ENCODE measurements at places on chromosomes 2 and 18. TPM values are rescaled to one million over a fixed set of nuclear protein-coding genes. Genes with fewer than 3 reads are reported as not detected.

DNA sequence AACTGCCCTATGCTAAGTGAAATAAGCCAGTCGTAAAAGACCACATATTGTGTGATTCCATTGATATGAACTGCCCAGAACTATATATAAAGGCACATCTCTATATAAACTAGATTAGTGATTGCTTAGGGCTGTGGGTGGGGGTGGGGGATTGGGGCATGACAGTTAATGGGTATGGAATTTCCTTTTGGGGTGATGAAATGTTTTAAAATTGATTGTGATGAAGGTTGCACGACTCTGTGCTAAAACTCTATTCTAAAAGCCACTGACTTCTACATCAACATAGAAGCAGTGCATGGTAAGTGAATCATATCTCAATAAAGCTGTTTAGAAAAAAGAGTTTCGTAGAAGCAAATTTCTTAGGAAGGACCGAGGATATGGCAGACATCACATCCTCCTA is 53.0 kb downstream of the CDCA7 start:
- no peaks in the 10 kb centered on the region for H3K36me3 ChIP-seq
- H3K4me1 ChIP-seq = no peaks in the 10 kb centered on the region
- H3K27me3 ChIP-seq = peaks cover 38% of the 10 kb centered on the region
- H3K27ac ChIP-seq = no peak overlapping the region
- no peak overlapping the region for H3K4me3 ChIP-seq

- DNase-seq = no peak
- H3K36me3 ChIP-seq = no peaks in the 10 kb centered on the region
- no peak overlapping the region for H3K27ac ChIP-seq
- no peaks in the 10 kb centered on the region for H3K4me1 ChIP-seq
- H3K4me3 ChIP-seq = no peak overlapping the region
- H3K27me3 ChIP-seq = peaks cover 12% of the 10 kb centered on the region
These were observed 314.0 kb upstream of the REV1 start for GRCh38 chr2:99803846-99804245.

DNA sequence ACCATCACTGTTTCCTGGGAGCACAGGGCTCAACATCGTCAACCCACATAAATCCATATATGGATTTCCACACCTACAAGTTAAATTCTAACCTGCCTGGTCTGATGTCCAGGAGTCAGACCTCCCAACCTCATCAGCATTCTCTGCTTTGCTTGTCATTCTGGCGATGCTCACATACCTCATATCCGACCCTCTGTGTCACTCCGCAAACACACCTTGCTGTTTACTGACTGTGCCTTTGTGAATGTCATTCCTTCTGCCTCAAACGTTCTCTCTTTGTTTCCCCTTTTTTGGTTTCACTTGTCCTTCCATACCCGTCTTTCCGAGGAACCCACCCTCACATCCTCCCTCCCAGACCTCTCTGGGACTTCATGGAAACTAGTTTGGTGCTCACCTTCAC is 187.1 kb downstream of the ACTR3 start:
- H3K4me3 ChIP-seq = no peak overlapping the region
- H3K36me3 ChIP-seq = no peaks in the 10 kb centered on the region
- no peaks in the 10 kb centered on the region for H3K27me3 ChIP-seq
- no peaks in the 10 kb centered on the region for H3K4me1 ChIP-seq
- H3K27ac ChIP-seq = no peak overlapping the region

DNA sequence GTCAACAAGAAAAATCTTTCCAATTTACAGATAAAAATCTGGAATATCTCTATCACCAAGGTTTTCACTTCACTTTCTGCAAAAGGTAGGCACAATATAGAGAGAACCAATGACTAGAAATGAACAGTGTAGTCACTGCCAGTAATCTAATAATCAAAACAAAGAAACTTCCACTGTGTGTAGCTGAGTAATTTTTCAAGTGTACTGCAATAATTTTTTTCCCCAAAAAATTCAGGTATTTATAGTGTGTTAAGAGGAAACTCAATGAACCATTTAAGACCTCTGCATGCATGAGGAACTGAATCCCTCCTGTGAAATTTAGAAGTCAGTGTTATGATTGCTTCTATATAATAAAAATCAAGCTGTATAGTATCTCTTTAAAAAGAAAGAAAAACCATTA is 121.8 kb downstream of the MEMO1 start:
- no peaks in the 10 kb centered on the region for H3K4me1 ChIP-seq
- no peak for DNase-seq
- no peak overlapping the region for H3K4me3 ChIP-seq
- H3K36me3 ChIP-seq = no peaks in the 10 kb centered on the region
- no peaks in the 10 kb centered on the region for H3K27me3 ChIP-seq

GRCh38 chr2:232204457-232204931 is 174.1 kb upstream of the ALPP start:
- H3K27ac ChIP-seq = no peak overlapping the region
- no peak overlapping the region for H3K4me3 ChIP-seq
- DNase-seq = no peak
- H3K27me3 ChIP-seq = no peaks in the 10 kb centered on the region

Gene PJVK
- 1.4 TPM for total RNA-seq

Gene ATP5MC3
- 201 TPM for total RNA-seq

Gene CELF4
- not detected for total RNA-seq
